ENCODE measurements at places on chromosomes 3 and 15.

DNA sequence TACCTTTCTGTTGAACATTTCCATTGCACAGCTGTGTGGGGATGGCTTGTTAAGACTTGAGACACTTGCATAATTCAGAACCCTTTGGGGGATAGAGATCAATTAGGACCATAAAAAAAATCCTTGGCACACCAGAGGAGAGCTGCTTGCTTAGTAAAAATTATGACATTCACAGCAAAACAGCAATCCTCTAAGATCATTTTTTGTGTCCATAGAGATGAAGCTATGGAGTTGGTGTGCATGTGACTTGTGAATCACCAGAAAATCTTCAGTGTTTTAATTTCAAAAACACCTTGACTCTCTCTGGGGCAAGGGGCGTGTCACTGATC is 7.7 kb downstream of the COL8A1 start:
- DNase-seq: no peak

DNA sequence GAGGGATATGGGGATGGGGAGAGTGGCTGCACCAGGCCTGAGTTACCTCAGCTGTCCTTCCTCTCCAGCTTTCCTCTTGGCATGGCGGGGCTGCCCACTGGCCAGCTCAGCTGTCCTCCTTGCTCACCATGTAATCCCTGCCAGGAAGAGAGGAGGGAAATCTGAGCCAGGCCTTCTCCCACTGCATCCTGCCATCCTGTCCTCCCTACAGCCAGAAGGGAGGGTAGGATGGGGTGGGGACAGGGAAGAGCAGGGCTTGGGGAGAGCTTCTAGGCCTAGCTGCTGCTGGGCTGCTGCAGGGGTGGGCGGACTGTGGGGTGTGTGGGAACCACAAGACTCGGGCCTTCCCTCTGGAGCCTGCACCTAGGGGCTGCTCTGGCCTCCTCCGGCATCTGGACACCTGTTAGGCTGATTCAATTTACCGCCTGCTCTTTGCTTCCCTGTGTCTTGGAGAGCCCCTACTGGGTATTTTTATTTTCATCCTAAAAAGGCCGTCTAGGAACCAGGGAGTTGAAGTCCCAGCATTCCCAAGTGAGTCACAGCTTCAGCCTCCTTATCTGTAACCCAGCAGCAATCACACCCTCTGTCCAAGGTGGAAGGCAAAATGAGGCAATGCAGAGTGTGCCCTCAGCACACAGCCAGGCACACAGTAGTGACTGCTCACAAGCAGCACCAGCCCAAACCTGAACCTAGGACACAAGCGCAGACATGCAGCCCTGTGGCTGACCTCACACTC is 13.1 kb upstream of the KY start:
- no peak for DNase-seq

- peak; percentile 23 for DNase-seq
Observed at GRCh38 chr3:183698756-183699155, 1.2 kb downstream of the YEATS2 start.

GRCh38 chr3:89108291-89108550 is 800 bp downstream of the EPHA3 start:
- no peak for DNase-seq

GRCh38 chr15:51849860-51850259 is 20.4 kb downstream of the TMOD3 start:
- no peak for DNase-seq

GRCh38 chr15:71889385-71889784 is 79.0 kb downstream of the NR2E3 start:
- DNase-seq: no peak

- DNase-seq: peak; percentile 2
Observed at GRCh38 chr3:147699175-147699838, 290.1 kb downstream of the ZIC1 start.

DNA sequence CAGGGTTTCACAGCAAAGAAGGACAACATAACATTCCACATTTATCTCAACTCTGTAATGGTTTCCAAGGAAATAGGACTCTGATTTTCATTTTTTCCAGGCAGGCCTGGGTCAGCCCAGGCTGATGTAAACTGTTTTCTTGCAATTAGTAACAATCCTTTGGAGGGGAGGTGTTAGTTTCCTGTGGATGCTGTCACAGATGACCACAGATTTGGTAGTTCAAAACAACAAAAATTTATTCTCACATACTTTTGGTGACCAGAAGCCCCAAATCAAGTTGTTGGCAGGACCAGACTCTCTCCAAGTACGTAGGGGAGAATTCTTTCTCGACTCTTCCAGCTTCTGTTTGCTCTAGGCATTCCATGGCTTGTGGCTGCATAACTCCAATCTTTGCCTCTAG is 88.0 kb downstream of the EDEM1 start:
- DNase-seq: no peak

DNA sequence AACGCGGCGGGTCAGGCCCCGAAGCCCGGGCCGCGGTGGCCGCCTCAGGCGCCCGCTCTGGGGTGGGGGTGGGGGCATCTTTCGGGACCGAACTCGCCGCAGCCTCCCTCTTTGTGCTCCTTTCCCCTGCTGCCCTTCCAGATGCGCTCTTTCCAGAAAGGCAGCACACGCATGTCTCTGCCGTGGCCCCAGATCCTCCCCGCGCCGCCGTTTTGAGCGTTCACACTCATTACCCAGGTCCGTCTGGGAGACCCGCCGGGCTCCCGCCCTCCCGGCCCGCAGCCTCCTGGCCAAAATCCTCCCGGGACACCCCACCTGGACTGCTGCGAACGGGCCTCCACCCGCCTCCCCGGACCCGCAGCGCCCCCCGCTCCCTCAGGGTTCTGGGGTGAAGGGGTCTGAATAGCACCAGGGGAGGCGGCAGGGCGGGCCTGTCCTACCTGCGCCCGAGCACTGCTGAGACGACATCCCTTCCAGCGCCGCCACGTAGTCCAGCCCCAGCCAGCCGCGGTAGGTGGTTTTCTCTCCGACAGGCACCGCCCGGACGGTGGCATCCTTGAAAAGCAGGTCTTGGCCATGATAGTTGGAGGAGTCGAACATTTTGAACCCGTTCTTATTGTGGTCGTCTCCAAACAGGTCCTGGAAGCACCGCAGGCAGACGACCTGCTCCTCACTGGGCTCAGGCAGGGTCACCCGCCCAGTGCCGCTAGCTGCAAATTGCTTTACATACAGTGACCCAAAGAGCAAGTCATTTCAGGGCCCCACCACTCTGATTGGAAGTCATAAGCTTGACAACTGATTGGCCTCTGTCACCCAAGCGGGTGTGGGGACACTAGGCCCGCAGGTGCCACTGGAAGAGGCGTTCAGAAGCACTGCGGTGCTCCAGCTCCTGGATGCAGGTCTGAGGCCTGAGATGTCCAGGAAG is 25.9 kb downstream of the MELTF start:
- DNase-seq: no peak

GRCh38 chr3:50442945-50443579 is 60.4 kb downstream of the CACNA2D2 start:
- no peak for DNase-seq

DNA sequence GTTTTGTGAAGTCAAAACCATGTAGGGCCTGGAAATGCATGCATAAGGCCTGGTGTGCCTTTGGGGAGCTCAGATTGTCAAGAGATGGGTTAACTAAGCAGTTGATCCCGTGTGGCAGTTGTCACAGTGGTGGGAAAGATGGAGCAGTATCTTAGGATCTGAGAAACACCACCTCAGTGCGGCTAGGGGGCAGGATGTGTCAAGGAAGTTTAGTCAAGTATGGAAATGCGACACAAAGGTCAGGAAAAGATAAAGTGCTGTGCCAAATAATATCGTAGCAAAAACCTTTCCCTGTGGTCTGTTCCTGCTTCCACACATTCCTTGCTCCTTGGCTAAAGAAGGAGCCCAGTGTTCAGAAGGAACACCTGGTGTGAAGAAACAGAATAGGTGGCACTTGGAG is 396.4 kb downstream of the EDEM1 start:
- DNase-seq: no peak

- DNase-seq: no peak
Observed at GRCh38 chr3:48505146-48505545, 1.2 kb upstream of the SHISA5 start.

GRCh38 chr3:80543154-80543553 is 775.4 kb upstream of the ROBO1 start:
- no peak for DNase-seq

GRCh38 chr3:74214286-74214685 is 400.2 kb downstream of the CNTN3 start:
- no peak for DNase-seq

DNA sequence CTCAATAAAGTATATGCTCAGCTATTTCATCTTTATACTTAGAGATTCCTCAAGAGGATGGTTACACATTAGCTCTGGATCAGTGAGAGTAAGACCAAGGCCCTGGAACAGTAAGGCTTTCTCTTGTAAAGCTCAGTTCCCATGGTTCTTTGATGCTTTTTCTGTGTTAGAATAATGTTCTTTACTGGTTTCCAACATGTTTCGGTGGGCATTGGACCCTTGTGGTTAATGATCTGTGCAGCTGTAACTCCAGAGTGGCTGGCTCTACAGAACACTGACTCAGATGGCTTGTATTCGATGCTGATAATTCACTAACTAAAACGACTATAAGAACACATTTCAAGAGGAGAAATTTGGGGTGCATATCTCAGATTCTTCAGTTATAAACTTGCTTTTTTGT is 114.7 kb downstream of the AKAP13 start:
- no peak for DNase-seq

- no peak for DNase-seq
Observed at GRCh38 chr3:181896605-181897004, 184.9 kb downstream of the SOX2 start.

GRCh38 chr3:184455991-184456390 is 76.1 kb downstream of the CHRD start:
- no peak for DNase-seq

DNA sequence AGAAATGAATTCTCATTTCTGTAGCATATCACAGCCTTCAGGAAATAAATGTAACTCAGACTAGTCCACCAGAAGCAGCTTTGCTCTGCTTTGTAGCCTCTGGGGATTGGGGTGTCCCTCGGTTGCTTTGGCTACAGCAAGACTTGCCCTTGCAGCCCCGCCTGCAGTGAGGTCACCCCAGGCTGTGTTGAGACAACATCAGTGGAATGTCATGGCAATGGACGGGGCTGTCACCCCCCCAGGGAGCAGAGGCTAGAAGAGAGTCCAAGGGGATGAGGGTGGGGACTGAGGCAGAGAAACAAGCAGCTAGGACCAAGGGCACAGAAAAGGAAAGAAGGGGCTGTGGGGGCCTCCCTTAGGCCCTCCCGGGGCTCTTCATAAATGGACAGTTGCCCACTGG is 854 bp downstream of the CLEC3B start:
- DNase-seq: peak; percentile 40

DNA sequence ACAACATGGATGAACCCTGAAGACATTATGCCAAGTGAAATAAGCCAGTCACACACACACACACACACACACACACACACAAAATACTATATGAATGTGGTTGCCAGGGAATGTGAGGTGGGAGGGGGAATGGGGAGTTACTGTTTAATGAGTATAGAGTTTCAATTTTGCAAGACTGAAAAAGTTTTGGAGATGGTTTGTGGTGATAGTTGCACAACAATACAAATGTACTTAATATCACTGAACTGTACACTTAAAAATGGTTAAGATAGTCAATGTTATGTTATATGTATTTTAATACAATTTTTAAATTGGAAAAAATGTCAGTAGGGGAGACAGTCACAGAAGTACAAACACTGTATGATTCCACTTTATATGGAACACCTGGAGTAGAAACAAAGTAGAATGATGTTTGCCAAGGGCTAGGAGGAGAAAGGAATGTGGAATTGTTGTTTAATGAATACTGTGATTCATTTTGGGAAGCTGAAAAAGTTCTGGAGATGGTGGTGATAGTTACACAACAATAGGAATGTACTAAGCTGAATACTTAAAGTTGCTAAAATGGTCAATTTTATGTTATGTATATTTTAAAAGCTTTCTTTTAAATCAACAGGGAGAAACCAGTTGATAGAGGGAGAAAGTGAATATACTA is 76.6 kb downstream of the RPL39L start:
- no peak for DNase-seq

- DNase-seq: no peak
Observed at GRCh38 chr15:61974118-61974517, 86.1 kb downstream of the VPS13C start.

DNA sequence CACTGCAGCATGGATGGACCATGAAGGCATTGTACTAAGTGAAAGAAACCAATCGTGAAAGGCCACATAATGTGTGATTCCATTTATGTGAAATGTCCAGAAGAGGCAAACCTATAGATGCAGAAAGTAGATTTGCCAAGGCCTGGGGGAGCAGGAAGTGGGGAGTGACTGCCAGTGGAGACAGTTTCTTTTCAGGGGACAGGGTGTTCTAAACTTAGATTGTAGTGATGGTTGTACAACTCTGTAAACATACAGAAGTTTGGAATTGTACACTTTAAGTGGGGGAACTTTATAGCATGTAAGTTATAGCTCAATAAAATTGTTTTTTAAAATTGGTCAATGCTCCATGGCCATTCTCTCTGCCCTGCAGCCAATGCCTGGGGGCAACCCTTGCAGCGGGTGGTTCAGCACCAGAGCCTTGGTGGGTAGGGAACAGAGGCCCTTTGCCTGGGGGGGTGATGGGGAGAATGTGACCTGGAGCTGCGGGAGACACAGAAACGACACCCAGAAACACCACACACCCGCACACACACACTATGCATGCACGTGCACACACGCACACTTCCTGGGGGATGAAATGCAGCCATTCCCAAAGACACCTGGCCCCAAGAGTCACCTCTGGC is 43.1 kb downstream of the DNAJB8 start:
- no peak for DNase-seq

DNA sequence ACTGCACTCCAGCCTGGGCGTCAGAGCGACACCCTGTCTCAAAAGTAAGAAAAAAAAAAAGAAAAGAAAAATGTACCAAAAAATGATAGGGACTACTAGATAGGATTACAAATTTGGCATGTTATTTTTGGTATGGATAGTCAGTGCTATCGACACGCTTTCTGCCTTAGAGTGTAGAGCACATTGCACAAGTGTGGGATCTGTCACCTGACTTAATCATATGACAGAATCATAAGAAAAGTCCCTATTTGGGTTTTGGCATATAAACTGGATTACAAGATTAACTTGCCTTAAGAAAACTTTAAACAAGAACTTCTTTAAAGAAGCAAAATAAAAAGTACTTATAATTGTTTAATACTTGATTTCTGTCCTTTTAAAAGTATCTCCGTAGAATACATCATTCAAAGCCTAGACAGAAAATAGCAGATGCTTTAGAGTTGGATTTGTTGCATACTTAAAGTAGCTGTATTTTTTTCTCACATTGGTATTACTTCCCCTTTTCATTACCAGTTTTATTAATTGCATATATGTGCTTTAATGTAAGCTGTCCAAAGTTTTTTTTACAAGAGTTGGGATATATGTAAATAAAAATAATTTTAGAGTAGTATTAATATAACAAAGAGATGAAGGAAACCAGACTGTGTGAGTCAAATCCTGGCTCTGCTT is 7.8 kb downstream of the ATP6V1A start:
- no peak for DNase-seq
